ENCODE measurements at places on chromosomes 4 and X.

DNA sequence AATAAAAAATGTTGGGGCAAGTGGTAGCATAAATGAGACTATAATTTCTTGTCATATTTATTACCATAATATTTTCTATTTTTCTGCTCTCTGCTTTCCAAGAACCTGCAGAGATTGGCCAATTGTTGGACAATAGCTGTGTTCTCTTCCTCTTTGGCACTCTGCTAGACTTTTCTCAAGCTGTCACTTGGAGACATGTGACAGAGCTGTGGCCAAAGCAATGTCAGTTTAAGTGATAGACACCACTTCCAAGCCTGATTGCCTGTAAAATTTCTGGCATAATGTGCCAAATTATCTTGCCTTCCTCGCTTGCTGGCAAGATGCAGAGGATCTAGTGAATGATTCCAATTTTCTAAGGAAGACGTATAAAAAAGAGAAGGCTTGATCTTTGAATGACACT is 162.2 kb upstream of the NDST4 start:
- no peak for DNase-seq

DNA sequence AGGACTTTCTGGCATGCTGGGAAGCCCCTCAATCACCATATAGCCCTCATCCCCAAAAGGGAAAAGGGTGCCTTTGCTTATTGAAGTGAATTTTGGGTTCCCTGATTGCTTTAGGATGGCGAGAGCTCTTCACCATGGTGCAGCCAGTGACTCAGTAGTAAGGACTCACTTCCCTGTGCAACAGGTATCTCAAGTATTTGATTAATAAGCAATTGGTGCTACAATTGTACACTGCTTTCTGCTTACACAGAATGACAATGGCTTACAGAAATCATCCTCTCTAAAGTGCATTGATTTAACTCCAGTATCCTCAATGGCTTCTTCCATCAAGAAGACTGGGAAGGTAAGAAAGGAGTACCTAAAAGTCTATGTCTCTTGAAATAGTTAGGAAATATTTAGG is 143.7 kb upstream of the SMIM10 start:
- no peak for DNase-seq

DNA sequence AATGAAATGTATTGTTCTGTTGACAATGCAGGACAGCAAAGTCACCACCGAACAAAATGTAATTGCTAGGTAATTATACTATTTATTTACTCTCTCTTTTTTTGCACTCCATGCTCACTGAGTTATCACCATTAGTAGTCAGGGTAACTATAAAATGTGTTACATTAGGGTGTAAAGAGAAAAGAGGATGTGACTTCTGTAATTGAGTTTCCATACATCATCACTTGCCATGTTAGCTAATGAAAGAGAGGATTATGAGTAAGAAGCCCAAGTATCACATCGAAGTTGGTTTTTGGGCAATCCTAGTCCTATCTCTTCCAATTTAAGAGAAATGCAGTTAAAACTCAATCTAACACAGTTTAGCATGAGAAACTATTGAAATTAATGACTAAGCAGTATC is 7.6 kb downstream of the ZXDA start:
- no peak for DNase-seq

- no peak for DNase-seq
Observed at GRCh38 chr4:13103382-13104015, 380.6 kb downstream of the RAB28 start.

DNA sequence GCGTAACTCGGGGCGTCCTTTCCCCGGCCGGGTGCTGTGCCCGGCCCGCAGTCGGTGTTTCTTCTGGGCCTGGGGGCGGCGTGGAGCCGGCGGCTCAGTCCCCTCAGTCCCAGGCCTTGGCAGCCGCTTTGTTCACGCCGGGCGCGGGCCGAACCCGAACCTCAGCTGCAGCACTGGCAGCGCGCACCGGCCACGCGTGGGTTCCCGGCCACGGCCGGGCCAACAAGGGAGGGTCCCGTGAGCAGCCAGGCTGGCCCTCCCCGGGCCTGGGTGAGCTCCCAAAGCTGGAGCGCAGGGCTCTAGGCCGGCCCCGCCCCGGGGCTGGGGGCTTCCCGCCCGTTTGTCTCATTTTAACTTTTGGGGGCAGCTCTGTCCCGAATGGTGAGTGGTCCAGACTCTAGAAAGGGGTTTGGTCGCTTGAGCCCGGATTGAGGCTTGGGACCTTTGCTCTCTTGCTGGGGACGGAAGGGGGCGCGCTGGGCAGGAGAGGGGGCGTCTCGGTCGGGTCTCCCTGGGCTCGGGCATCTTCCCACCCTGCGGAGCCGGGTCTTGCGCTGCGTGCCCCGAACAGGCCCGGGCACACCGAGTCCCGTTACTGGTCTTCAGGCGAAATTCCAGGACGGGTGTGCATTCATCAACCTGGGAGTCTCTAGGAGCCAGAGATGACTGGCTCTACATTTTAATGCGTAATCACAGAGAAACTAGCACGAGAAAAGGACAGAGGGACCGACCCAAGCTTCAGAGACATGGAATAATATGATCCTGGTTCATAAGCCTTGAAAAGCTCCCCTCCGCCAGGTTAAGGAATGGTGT is 177.1 kb downstream of the CBR4 start:
- DNase-seq = peak; percentile 19

DNA sequence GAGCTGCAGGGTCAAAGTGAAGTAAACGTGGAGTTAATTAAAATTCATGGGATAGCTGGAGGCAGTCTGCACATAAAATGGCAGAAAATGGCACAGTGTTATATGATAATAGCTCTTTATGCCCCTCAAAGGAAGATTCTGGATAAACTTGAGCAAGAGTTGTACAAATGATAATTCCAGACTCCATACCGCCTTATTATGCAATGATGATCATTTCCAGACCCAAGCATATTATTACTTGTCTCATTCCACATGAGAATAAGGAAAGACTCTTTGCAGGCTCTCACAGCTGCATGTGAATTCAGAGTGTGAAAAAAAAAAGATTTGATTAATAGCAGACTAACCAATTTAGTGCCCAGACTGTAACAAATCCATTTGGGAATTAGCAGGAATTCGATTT is 105.4 kb downstream of the STK32B start:
- DNase-seq = no peak

DNA sequence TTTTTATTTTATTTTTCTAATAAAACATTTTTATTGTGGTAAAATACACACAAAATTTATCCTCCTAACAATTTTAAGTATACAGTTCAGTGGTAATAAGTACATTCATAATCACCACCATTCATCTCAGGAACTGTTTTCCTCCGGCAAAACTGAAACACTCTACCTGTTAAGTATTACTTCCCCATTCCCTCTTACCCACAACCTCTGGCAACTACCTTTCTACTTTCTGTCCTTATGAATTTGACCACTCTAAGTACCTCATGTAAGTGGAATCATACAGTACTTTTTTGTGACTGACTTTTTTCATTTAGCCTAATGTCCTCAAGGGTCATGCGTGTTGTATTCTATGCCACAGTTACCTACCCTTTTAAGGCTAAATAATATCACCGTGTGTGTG is 21.1 kb upstream of the HSFX4 start:
- no peak for DNase-seq

DNA sequence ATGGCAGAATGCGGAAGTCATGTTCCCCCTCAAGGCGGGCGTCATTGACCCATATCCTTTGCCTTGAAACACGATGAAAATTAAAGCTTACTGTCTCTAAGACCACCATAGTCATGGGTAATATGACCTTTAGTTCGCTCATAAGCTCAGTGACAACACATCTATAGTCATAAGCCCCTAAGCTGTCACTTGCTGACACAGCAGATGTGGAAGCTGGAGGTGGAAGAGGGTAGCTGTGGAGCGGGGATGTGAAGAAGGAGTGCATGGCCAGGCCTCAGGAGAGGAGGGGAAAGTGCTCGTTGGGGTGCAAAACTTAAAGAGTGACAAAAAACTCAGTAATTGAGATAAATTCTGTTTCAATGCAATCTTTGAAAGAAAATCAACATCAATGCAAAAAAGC is 134.0 kb upstream of the PDLIM3 start:
- DNase-seq = no peak

GRCh38 chr4:121462660-121463261 is 81.9 kb upstream of the QRFPR start:
- DNase-seq = peak; percentile 20

DNA sequence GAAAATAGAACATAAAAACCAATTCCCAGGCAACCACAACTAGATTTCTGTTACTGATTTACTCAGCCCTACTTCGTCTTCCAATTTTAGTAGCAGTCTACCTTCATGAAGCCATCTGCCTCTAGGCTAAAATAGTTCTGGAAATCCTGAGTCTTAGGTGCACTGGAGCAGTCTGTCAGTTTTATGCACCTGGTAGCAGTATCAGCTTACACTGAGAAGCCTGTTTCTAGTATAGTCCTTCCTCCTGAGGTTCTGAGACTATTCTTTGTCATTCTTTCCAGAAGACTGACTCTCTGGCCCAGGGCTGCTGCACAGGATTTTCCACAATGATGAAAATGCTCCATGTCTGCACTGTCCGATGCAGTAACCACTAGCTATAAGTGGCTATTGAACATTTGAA is 16.9 kb upstream of the HPRT1 start:
- DNase-seq = no peak

GRCh38 chr4:85700362-85700761 is 225.4 kb downstream of the ARHGAP24 start:
- no peak for DNase-seq

- no peak for DNase-seq
Observed at GRCh38 chrX:53122013-53122412, 28.1 kb downstream of the KANTR start.

DNA sequence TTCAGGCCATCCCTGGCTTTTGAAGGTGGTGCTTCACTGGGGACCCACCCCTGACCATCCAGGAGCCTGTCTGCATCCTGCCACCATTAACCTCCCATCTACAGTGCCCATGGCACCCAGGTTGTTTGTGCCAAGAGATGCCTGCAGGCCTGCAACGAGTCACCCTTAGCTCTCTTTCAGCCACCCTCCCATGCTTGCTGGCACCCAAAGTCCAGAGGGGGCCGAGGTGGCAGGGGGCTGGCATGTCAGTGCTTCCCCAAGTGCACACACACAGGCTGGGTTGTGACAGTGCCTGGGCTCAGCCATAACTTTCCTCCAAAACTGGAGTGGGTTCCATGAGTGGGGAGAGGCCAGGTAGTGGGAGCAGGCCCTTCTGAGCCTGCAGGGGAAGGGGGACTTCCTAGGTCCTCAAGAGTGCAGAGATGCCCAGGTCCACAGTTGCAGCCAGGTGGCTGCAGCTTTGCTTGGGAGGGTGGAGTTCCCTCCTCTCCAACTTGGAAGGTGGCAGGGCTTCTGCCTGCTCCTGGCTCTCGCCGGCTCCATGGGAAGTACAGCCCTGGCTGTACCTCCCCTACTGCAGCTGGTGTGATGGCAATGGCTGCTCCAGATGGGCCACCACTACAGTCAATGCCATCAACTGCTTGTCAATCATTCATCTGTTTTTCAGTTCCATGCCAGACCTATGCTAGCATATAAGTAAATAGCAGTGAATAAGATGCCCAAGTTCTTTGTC is 235.9 kb upstream of the GIMD1 start:
- no peak for DNase-seq

DNA sequence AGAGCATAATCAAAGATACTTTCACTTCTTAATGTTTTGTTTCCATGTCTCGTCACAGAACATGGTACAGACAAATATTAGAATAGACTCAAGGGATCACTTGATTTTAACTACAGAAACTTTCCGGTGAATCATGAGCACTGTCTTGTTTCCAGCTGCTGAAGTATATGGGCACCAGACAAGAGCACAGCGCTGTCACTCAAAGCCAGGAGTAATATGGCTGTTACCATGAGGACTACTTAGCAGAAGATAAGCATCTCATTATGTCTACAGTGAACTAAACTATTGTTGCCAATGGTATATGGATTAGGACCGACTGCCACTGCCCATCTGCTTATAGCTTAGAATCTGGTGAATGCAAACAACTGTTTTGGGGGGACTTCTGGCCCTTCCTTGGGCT is 34.3 kb downstream of the MECP2 start:
- DNase-seq = no peak

Data from transverse colon (tissue), 4 donors.